ENCODE measurements at places on chromosomes 16 and 17.

GRCh38 chr16:24826096-24826690 lies 19.6 kb upstream of the SLC5A11 start:
- no peak for DNase-seq

DNA sequence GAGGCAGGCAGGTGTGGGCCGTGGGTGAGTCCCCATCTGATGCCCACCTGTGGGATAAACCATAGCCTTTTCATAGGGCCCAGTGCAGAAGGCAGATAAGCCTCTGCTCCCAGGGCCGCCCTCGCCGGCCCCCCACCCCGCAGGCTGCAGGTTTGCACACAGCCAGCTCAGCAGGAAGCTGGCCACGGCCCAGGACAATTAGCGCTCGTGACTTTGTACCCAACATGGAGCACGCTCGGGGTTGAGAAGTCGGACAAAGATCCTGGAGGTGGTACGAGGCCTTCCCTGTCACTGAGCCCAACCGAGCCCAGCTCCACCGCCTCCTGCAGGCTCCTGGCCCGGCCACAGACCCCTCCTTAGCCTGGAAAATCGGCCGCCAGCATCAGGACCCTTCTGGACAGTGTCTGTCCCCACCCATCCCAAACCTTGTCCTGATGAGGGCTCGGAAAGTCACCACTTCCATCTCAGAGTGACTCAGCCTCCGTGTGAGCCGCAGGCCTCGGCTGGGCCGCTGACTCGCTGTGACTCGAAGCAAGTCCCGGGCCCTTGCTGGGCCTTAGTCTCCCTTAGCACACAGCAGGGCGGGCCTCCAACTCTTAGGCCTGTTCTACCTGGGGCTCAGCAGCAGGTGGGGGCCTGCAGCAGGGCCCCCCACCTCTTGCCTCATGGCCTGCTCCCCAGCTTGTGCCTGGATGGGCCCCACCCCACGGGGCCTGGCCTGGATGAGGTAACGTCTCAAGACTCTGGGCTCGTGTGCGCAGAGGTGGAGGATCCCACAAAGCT lies 22.7 kb downstream of the FAM83G start:
- no peak for DNase-seq

- peak; percentile 9 for DNase-seq
These were observed 1.3 kb upstream of the TUBB3 start for GRCh38 chr16:89921702-89922476.

DNA sequence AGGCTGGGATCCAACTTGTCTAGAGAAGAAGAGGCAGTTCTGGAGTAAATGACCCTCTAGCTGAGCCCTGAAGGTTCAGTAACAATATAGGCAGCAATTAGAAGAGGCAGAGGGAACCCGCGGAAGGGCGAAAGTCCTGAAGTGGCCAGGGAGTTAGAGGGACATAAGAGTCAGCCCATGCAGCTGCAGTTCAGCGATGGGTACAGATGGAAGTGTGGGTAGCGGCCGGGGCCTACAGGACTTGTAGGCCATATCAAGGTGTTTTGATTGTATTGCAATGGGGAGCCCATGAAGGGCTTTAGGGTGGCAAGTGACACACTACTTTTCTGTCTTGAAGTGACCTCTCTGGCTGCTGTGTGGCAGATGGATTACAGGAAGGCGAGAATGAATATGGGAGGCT lies 3.0 kb downstream of the ELAC2 start:
- no peak for DNase-seq

- DNase-seq = peak; percentile 5
These were observed 62.6 kb upstream of the TEKT1 start for GRCh38 chr17:6894206-6894528.

DNA sequence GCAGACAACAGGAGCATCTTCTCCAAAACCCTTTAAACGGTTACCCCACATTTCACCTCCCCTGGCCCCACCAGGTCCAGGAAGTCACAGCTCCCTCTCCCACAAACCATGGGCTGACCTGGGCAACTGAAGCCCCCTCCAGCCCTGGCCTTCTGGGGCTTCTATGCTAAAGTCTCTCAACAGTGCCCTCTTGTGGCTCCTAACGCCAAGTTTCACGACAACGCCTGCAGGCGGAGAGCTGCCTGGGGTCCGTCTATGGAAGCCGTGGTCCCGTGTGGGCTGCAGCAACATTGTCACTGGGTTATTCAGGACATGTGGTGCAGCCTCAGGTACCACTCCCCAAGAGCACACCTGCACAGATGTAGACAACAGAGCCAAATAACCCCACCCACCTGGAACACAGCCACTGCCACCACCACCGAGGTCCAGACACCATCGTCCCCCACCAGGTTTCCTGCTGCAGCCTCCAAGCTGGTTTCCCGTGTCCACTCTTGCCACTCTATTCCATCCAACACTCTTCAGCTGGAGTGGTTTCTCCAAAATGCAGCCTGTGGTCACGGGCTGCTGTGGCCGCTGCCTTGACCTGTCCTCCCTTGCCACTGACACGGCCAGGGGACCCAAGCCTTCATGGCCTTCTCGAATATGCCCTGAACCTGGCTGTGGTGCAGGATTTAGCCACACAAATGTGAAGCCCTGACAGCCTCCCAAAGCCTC lies 19.1 kb downstream of the C16orf95 start:
- peak; percentile 33 for DNase-seq

DNA sequence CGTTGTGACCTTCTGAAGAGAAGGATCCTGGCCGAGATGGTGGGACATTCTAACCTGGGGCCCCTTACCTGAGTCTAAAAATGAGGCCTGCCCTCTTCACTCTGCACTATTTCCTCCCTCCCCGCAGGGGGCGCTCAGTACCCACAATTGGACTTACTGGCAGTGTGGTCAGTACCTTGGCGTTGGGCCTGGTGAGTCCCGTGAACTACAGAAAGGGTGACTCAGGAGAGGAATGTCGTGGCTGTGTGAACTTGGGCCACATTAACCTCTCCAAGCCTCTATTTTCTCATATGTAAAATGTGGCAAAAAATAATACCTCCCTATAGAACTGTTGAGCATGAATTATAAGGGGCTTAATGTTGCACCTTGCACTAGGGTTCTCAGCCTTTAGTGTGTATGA lies 3.9 kb downstream of the RSAD1 start:
- peak; percentile 77 for DNase-seq

- DNase-seq = no peak
These were observed 13.6 kb upstream of the NLRC5 start for GRCh38 chr16:56975714-56976113.

DNA sequence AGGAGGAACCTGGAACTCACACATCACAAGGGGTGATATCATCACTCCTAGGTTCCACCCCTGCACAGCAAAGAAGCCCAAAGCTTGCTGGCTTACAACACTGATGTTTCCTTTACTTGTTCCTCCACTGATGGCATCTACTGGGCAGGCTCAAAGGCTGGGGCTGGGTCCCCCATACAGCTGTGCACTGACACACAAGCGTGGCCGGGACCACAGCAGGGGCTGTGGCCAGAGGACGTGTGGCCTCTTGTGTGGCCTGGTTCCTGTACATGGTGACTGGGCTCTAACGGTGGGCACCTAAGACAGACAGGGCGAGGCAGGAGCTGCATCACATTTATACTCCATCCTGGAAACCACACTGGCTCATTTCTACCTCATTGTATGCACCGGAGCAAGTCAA lies 264.4 kb upstream of the FOXF1 start:
- DNase-seq = no peak

- no peak for DNase-seq
These were observed 116.6 kb downstream of the XYLT1 start for GRCh38 chr16:17354141-17354601.

GRCh38 chr16:89843409-89844350 lies 15.4 kb downstream of the SPIRE2 start:
- no peak for DNase-seq

DNA sequence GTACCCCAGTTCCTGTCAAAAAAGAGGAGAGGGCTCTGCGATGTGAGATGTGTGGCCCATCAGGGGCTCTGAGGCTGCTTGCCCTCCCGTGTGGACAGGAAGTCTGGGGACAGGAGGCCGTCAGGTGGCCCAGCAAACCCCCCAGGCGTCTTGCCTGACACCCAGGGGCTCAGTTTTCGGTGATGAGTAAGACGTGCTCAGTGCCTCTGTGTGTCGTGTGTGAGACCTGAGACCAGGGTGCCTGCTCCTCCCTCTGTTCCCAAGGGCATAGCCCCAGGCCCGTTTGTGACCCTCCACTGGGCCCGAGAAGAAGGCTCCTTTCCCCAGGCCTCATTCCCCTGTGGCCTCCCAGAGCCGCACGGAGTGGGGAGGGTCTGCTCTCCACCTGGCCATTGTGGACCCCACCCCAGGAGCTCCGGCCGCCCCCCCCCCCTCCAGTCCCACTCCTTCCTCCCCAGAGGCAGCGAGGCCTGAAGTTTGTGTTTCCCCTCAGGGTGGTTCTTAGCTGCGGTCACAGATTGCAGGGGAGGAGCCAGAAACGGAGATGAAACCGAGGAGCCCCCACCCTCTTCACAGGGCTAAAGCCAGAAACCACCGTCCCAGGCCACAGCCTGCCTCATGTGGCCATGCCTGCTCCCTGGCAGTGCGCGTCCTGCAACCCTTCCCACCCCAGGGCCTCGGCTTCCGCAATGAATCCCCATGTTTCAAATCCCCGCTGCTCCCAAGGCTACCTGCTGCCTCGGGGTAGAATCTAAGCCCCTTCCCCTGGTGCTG lies 4.9 kb upstream of the ACTG1 start:
- DNase-seq = no peak

- no peak for DNase-seq
These were observed 140.7 kb downstream of the XYLT1 start for GRCh38 chr16:17330044-17330443.

DNA sequence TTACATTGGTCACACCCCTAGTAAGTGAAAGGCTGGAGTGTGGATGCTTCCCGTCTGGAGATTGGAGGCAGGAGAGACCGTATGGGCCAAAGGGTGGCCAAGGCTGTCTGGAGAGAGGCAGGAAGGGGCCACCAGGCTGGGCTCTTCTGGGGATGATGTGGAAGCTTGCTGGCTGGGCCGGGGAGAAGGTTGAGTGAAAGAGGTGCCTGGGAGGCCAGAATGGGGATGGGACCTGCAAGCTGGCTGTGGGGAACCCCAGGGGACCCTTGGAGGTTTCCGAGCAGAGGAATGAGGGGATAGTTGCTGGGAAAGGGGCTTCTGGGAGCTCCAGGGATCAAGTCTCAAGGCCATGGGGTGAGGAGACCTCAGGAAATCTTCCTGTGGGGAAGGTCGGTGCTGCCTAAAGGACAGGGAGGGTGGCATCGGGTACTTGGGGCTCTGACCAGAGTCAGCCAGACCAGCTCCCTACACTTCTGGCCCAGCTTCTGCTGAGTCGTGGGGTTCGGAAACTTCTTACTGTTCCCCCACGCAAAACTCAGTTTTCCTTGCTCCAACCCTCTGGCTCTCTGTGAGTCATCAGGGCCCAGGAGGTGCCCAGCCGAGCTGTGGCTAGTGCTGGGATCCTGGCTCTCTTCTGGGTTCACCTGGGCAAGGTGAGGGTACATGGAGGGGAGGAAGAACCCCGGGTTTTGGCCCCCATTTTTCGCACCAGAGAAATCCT lies 3.1 kb downstream of the MRC2 start:
- DNase-seq = no peak

GRCh38 chr16:22898874-22899348 lies 84.9 kb downstream of the HS3ST2 start:
- peak; percentile 31 for DNase-seq

DNA sequence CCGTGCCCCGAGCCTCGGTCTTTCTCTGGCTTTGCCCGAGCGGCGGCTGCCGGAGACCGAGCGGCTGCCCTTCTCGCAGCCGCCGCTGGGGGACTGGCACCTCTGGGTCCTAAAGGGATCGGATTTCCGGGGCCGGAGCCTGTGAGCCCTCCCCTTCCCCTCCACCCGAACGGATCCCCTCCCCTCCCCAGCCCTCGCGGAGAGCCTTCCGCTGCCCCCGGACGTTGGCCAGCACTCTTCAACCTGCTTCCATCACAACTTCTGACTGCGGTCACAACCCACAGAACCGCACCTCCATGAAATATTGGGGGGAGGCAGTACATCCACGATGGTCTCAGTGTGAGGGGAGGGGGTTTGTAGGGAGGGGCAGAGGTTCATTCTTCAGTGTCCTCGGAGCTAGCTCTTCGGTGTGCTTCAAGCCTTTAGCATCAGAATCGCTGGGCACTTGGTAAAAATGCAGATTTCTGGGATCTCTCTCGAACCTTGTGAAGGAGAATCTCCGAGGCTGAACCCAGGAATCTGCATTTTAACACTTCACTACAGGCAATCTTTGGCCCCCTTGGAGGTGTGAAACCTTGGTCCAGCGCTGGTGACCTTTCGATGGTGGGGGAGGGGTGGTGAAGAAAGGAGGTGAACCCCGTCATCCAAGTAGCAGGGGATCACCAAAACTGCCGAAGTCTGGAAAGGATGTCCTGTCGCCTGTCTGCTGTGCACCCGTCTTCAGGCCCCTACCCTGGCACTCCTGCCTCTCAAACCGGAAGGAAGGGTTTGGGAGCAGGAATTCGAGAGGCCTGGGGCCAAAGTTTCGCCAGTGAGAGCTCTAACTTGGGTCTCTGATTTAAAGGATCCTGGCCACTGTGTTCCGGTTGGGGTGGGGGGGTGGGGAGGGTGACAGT lies 812 bp upstream of the PPP1R9B start:
- peak; percentile 88 for DNase-seq

DNA sequence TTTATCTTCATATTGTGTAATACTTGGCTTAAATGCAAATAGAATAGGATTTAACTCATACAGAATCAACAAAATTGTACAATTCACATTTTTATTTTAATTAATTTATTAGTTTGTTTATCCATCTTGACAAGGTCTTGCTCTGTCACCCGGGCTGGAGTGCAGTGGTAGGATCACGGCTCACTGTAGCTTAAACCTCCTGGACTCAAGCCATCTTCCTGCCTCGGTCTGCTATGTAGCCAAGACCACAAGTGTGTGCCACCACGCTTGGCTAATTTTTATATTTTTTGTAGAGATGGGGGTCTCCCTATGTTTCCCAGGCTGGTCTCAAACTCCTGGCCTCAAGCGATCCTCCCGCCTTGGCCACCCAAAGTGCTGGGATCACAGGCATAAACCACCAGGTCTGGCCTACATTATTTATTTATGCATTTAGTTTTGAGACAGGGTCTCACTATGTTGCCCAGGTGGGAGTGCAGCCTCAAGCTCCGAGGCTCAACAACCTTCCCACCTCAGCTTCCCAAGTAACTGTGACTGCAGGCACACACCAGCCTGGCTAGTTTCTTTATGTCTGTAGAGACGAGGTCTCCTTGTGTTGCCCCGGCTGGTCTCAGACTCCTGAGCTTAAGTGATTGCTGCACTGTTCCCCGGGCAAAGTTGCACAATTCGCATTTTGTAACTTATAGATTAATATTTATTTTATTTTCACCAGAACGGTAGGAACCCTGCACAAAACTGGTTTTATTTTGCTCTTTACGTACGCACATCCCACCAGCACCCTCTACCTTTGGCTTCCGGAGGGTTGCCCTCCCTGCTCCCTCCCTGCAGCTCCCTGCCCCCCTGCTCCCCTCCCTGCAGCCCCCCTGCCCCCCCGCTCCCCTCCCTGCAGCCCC lies 4.9 kb downstream of the DPEP1 start:
- no peak for DNase-seq

GRCh38 chr16:86073103-86073625 lies 174.2 kb downstream of the IRF8 start:
- no peak for DNase-seq

- no peak for DNase-seq
These were observed 13.4 kb downstream of the WFDC1 start for GRCh38 chr16:84308120-84308519.

All from activated naive CD4-positive, alpha-beta T cell treated with Interleukin-2 at 50 U/mL for 16 hours (primary cell).